EH (cell line): ENCODE measurements at places on chromosomes 13 and 19.
A peak's percentile ranks its signal among the peaks of the same experiment; 100 is the strongest.

DNA sequence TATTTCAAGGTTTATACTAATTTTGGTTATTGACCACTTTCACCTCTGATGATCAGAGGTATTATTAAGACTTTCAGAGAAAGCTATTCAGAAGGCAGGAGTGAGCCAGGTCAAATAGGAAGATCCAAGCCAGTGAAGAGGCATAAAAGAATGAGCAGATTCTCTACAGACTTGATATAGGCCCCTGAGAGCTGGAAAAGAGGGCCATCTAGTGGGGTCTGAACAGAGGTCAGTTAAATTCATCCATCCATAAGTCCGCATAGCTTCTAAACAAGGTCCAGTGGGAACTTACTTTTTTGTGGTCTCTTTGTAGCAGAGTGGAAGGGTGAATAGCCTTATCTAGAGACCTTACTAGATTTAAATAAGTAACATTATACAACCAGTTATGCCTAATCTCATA is 126.6 kb upstream of the UFM1 start:
- peak; percentile 51 for DNase-seq

- DNase-seq = no peak
These were observed 3.8 kb downstream of the ALOX5AP start for GRCh38 chr13:30739237-30739528.

DNA sequence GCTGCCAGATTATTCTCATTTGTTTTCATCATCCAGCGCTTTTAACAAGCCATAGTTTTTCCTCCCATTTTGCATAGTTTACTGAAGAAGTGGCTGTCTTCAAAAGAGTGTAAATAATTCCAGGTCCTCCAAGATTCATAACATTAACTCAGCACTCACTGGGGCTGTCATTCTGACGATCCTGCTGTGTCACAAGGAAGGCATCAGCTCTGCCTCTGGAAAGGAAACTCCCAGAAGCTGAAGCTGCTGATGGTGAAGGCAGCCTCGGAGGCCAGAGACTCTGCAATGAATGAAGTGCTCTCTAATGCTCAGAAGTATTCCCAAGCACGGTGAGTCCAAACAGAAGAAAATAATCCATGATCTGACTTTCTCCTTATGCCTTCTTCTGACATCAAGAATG is 60.0 kb downstream of the FLT1 start:
- peak; percentile 51 for DNase-seq

- peak; percentile 79 for DNase-seq
These were observed 80.1 kb downstream of the IPO5 start for GRCh38 chr13:98033277-98034247.

- DNase-seq = no peak
These were observed 155.7 kb upstream of the ZNF536 start for GRCh38 chr19:30216453-30216852.

GRCh38 chr19:56759531-56759930 is 81.0 kb downstream of the PEG3 start:
- no peak for DNase-seq

GRCh38 chr13:59774491-59774971 is 389.2 kb downstream of the DIAPH3 start:
- DNase-seq = peak; percentile 88

- DNase-seq = no peak
These were observed 27.6 kb upstream of the SLC1A5 start for GRCh38 chr19:46815833-46816627.

- no peak for DNase-seq
These were observed 5.3 kb upstream of the PROZ start for GRCh38 chr13:113152984-113153809.

DNA sequence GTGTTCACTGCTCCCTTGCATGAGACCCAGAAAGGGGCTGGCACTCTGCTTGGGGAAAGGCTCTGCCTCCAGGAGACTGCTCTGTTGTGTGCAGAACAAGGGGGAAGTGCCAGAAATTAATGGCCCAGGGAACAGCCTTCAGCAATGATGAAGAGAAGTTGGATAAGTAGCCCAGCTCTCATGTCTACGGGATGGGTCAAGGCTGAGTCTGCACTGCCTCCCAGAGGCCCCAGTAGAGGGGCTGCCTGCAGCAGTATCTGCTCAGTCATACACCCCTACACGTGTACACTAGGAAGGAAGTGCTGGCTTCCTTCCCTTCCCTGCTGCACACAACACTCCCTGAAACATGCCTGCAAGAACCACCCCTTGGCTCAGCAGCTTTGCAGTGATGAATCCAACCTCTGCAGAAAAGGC is 54.6 kb upstream of the URI1 start:
- DNase-seq = peak; percentile 7

- DNase-seq = peak; percentile 4
These were observed 727 bp downstream of the CNMD start for GRCh38 chr13:52738719-52739467.

- no peak for DNase-seq
These were observed 1636.8 kb downstream of the PCDH9 start for GRCh38 chr13:65593298-65593874.

- DNase-seq = no peak
These were observed 35.1 kb downstream of the ATP4B start for GRCh38 chr13:113622791-113623490.

DNA sequence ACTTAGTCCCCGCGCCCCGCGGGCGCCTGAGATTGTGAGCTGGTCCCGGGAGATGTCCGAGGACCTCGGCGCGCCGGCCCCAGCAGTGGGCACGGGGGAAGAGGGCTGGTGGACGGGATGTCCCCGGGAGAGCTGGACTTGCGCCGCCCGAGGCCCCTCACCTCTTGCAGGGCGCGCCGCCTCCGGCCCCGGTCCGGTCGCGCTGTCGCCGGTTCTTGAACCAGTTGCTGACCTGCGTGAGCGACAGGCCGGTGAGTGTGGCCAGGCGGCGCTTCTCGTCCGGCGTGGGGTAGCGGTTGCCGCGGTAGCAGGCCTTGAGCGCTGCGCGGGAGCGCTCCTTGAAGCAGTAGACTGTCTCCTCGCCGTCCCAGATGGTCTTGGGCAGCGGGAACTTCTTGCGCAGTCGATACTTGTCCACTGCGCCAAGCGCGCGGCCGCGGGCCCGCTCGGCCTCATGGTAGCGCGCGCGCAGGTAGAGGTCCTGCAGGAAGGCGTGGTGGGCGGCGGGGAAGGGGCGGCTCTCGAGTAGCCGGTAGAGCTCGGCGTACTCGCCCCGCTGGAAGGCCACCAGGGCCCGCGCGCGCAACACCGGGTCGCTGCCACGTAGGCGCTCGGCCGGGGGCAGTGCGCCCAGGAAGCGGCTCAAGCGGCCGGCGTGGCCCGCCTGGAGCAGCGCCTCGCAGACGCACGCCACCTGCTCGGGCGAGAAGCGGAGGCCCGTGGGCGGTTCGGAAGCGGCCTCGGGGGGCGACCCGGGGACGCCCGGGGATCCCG is 984 bp downstream of the SIX5 start:
- DNase-seq = peak; percentile 64

DNA sequence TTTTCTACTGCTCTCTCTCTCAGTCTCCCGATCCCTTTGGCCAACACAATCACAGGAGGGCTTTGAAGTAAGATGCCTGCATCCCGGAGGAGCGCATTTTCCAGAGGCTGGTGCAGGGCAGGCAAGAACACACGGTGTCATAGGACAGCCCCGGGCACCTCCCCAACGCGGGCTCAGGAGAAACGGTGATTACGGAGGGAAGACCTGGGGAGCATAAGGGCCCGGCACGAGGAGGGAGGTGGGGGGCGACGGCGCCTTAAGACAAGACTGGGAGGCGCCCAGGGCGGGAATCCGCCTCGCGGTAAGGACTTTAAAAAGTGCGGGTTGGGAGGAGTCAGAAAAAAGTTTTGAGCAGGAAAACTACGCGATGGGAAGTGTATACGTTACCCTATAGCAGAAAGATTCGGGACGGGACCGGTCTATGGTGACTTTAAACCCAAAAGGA is 18.7 kb upstream of the ZNF888 start:
- DNase-seq = peak; percentile 43

- no peak for DNase-seq
These were observed 405.2 kb upstream of the PRR20A start for GRCh38 chr13:56735537-56735942.

DNA sequence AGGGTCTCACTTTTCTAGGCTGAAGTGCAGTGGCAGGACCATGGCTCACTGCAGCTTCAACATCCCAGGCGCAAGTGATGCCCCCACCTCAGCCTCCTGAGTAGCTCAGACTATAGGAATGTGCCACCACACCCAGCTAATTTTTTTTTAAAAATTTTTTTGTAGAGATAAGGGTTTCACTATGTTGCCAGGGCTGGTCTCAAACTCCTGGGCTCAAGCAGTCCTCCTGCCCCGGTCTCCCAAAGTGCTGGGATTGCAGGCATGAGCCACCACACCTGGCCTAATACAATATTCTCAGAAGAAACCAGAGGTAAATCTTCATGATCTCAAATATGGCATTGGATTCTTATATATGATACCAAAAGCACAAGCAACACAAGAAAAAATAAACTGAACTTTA is 47.7 kb downstream of the FLT1 start:
- no peak for DNase-seq

DNA sequence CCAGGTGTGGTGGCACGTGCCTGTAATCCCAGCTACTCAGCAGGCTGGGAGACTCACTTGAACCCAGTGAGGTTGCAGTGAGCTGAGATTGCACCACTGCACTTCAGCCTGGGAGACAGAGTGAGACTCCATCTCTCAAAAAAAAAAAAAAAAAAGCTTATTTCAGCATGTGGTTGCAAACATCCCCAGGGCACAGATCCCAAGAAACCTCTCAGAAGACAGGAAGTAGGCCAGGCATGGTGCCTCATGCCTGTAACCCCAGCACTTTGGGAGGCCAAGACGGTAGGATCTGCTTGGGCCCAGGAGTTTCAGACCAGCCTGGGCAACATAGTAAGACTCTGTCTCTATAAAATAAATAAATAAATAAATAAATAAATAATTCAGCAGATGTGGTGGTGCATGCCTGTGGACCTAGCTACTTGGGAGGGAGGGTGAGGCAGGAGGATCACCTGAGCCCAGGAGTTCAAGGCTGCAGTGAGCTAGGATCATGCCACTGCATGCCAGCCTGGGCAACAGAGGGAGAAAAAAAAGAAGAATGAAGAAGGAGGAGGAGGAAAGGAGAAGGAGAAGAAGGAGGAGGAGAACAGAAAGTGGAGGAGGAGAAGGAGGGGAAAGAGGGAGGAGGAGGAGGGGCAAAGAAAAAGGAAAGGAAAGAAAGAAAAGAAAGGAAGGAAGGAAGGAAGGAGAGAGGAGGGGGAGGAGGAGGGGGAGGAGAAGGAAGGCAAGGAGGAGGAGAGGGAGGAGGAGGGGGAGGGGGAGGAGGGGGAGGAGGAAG is 4.3 kb upstream of the LRRC8E start:
- DNase-seq = peak; percentile 81

GRCh38 chr13:100646030-100646673 is 28.4 kb downstream of the TMTC4 start:
- DNase-seq = peak; percentile 28

DNA sequence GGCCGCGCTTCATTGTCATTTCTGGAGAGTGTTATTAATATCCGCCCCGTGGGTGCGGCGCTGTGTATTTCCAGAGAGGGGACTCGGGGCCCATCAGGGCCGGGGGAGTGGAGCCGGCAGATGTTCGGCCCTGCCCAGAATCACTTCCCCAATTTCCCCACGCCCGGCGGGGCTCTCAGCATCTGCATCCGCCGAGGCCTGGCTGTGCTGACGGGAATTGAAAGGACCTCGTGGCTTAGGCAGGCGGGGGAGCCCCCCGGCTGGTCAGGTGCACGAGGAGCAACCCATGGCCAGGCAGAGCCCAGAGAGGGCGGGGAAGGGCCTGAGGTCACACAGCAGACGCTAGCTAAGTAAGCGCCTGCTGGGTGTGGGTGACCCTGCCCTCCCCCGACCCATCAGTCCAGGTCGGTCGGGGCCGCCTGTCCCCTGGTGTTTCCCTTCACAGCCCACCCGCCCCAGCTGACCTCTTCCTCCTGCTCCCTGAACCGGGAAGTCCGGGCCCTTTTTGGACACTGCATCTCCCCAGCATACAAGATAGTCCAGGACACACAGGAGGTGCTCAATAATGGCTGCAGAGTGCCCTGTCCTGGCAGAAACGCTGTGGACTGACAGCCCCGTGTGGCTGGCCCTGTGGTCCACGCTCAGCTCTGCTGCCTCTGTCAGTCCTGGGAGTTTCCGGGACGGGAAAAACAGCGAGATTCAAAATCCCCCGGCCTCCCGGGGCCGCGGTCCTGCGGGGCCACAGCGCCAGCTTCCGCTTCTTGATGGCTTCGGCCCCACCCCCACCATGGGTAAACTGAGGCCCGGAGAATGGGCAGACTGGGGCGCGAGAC is 22.1 kb downstream of the ARID3A start:
- DNase-seq = no peak

DNA sequence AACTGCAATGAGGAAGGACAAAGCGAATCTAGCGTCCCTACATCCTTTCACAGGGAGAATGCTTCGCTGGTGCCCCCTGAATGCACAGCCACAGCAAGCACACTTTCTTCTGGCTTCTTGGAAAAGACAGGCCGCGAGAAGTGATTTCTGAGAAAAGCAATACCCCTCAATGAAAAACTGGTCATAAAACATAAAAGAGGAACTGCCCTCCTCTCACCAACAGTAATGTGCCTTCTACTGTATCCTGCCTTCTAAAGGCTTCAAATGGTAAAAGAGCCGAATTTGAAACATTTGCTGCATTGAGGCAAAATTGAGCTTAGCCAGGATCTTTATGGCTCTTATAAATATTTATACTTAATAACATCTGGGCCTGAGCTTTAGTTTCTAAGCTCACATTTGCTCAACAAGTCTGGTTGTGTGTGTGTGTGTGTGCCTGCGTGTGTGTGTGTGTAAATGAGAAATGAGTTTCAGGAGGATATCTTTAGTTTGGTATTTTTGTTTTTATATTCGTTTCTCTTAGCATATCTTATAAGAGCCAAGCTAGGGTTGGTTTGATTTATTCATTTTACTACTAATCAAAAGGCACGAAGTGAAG is 246.1 kb upstream of the MAB21L1 start:
- DNase-seq = no peak

DNA sequence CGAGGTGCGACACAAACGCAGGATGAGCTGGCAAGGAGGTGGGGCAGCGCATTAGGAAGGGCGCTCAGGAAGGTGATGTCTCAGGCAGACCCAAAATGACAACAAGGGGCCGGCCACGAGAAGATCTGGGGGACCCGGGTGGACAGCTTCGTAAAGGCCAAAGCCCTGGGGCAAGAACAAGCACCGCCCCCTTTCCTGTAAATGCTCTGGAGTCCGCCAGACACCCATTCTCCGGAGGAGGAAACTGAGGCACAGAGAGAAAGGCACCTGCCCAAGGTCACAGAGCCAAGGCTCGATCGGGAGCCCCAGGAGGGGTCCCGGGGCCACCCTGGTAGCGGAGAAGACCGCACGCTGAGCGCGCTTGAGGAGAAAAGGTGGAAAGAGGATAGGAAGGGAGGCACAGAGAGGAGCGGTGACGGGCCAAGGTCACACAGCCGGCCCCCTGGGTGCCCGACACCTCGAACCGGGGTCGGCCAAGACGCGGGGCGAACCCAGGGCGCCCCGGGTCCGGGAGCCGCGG is 571 bp downstream of the SAFB2 start:
- DNase-seq = no peak

GRCh38 chr13:37348916-37349643 is 243.6 kb upstream of the CSNK1A1L start:
- peak; percentile 18 for DNase-seq

DNA sequence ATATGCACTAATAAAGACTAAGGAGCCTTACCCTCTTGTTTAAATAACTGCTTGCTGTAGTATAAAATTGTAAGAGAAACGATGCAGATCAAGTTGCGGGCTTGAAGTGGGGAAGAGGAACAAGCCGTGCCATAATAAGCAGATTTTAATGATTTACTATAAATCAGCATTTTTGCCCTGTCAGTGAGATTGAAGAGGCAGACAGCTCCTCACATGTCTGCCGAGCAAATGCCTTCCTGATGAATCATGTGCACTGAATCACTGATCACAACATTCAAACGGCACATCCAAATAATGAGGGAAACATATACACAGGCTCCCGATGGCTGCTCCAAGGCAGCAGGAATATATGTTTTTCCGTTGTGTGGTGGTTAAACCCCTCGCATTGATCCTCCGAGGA is 282.9 kb downstream of the TSHZ3 start:
- DNase-seq = peak; percentile 86
